ENCODE measurements at places on chromosomes 1 and 21.

DNA sequence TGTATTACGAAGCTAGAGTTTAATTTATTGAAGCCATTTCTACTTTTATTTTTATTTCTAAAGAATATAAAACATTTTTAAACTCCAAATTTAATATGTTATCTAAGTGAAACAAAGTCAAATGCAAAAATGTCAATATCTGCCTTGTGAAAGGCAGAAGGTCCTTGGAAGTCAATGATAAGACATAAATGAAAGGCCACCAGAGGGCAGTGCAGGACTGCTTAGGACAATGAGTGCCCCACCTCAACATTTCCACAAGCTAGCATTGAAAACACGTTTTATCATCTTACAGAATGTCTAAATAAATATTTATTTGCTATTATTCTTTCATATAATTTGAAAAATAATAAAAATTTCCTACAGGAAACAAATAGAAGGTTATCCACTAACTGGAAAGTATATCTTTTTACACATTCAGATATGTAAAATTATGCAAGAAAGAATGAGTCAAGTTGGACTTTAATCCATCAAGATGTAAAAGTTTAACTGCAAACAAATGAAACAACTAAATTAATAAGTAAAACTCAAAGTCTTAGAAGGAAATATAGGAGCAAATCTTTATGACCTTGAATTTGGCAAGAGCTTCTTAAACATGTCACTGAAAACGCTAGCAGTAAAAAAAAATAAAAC lies 140.1 kb upstream of the FMN2 start:
- no peak for DNase-seq

DNA sequence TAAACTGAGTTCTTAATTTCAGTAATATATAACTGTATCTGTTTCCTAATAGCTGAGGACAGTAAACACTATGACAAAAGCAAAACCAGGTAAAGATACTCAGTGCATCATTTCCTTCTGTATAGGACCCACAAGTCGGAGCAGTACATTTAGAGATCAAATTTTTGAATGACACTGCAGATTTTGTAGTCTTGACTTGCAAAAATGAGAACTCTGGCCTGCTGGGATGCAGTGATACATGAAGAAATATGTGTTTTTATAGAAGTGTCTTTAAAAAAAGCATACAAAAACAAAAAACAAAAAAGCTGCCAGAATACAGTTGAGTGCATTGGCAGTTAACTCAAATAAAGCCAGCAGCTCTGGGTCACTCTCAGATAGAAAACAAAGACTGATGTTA lies 19.0 kb downstream of the GART start:
- DNase-seq = no peak

- DNase-seq = no peak
Observed at GRCh38 chr1:175632667-175633066, 110.7 kb downstream of the TNR start.

DNA sequence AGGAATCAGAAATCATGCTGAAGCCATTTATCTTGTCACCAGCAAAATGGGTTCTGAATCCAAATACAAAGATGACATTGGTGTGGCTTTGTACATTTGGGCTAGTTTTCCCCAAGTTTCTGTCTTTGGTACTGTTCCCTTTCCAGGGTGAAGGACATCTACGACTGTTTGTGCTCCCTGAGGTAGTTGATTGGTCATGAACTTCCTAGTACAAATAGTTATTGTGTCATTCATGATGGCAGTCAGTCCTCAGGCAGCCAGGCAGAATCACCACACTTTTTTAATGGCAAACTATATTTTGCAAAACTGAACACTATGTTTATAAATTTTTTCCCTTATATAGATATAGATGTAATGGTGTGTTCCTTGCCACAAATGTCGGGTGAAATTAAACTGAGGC lies 46.0 kb downstream of the CEP350 start:
- no peak for DNase-seq

DNA sequence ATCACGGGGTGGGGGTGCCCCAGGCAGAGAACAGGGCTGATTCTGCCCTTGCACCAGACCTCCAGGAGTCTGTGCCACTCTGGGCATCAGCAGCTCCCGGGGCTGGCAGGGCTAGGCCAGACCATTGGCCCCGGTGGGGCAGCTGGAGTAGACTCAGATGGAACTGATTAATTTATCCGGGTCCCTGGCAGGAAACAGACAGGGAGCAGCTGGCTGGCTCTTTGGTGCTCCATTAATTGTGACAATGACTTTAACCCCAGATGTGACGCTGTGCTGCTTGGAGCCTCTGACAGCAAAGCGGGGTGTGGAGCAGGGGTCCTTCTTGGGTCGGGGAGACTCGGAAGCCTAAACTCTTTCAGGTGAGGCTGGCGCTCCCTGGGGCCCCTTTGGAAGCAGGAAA lies 9.5 kb downstream of the EPHA8 start:
- DNase-seq = no peak

GRCh38 chr21:32312326-32312725 lies 13.7 kb downstream of the MRAP start:
- DNase-seq = no peak

Measured in T-helper 22 cell (primary cell).